ENCODE measurements at places on chromosomes 11 and 22. TPM values are rescaled to one million over a fixed set of nuclear protein-coding genes. Genes with fewer than 3 reads are reported as not detected.

GRCh38 chr11:46387456-46387855, 4.1 kb downstream of the CHRM4 start:
- DNase-seq: no peak

GRCh38 chr11:17736930-17737817, 2.6 kb downstream of the KCNC1 start:
- no peak for DNase-seq

DNA sequence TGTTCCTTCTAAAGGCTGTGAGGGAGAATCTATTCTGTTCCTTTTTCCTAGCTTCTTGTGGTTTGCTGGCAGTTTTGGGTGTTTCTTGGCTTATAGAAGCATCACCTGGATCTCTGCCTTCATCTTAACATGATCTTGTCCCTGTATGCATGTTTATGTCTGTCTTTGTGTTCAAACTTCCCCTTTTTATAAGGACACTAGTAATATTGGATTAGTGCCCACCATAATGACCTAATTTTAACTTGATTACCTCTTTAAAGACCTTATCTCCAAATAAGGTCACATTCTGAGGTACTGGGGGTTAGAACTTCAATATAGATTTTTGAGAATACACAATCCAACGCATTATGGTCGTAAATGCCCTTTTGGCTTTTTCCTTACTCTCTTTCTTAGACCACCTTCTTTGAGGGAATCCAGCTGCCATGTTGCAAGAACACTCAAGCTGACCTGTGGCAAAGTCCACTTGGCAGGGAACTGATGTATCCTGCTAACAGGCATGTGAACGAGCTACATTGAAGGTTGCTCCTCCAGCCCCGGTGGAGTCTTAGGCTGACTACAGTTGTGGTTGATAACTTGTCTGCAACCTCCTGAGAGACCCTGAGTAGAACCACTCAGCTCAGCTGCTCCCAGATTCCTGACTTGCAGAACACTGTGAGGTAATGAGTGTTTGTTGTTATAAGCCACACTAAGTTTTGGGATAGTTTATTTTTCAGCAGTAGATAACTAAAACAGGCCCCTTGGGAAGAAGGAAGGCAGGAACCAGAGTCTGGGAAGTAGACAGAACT, 127.1 kb upstream of the OR9Q1 start:
- DNase-seq: no peak

GRCh38 chr11:115362997-115363396, 141.2 kb downstream of the CADM1 start:
- DNase-seq: no peak

GRCh38 chr22:26462051-26462450, 21.5 kb downstream of the HPS4 start:
- no peak for DNase-seq

DDX6 gene
- total RNA-seq: 166 TPM

SLC36A4 gene
- 10.4 TPM for total RNA-seq
